ENCODE measurements at places on chromosomes 7 and 10. TPM values are rescaled to one million over a fixed set of nuclear protein-coding genes. Genes with fewer than 3 reads are reported as not detected.

Gene NRAP
- total RNA-seq = not detected

Gene WEE2
- not detected for total RNA-seq

Gene ZCCHC24
- total RNA-seq = 3.8 TPM

Gene CROT
- 6.0 TPM for total RNA-seq

Gene NUTM2D
- 2.3 TPM for total RNA-seq

Gene HABP2
- total RNA-seq = not detected

Gene ANXA8
- total RNA-seq = 0.22 TPM

Gene AKR1C8
- total RNA-seq = not detected

Gene SRGN
- not detected for total RNA-seq

Gene PTPN20
- not detected for total RNA-seq
